ENCODE measurements at places on chromosomes 5 and 9. TPM values are rescaled to one million over a fixed set of nuclear protein-coding genes. Genes with fewer than 3 reads are reported as not detected.

DNA sequence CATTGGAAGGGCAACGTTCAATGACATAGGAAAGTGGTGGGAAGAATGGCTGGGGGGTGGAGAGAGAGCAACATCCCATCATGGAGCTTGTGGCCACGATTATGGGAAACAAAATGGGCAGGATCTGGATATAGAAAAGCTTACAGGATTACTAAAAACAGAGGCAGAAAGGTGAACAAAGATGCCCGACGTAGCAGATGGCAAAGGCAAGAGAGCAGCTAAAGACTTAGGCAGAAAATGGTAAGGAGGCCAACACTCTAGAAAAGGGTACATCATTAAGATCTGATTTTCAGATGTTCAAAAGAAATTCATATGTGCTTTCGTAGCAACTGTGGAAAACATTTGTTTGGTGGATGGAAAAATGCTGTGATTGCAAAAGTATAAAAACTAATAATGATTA lies 102.5 kb downstream of the OTULIN start:
- no peak for DNase-seq
- no peaks in the 10 kb centered on the region for H3K4me1 ChIP-seq
- no peak overlapping the region for H3K27ac ChIP-seq
- H3K27me3 ChIP-seq = no peaks in the 10 kb centered on the region

DNA sequence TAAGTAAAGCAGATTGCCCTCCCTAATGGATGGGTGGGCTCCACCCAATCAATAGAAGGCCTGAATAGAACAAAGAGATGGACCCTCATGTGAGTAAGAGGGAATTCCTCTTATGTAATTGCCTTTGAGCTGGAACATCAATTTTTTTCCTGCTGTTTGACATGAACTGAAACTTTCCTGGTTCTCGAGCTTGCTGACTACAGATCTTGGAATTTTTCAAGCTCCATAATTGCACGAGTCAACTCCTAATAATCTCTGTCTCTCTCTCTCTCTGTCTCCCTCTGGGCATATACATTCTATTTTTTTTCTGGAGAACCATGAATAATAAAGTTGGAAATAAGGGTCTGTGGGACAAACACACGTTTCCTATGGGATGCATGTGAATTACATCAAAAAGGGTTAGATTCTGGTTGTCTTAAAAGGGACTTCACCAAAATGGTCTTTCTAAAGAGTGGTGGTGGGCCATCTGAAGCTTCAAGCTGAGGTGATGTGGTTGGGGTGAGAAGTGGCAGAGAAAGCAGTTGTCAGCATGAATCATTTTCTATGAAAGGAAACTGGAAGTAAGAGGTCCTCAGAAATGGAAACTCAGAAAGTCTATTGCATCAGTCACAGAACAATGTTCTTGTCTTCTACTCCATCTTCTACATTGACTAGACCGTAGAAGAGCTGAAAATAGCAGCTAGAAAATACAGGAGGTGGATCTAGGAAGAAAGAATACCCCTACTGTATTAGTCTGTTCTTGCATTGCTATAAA lies 47.0 kb upstream of the HOMER1 start:
- DNase-seq = no peak
- no peak overlapping the region for H3K27ac ChIP-seq
- no peaks in the 10 kb centered on the region for H3K4me1 ChIP-seq
- H3K36me3 ChIP-seq = no peaks in the 10 kb centered on the region
- H3K4me3 ChIP-seq = no peak overlapping the region
- no peaks in the 10 kb centered on the region for H3K27me3 ChIP-seq

- no peak for DNase-seq
- H3K27me3 ChIP-seq = no peaks in the 10 kb centered on the region
- H3K4me1 ChIP-seq = peaks cover 4% of the 10 kb centered on the region
- H3K4me3 ChIP-seq = no peak overlapping the region
- no peaks in the 10 kb centered on the region for H3K36me3 ChIP-seq
- H3K27ac ChIP-seq = no peak overlapping the region
These were observed 16.4 kb downstream of the ITK start for GRCh38 chr5:157197086-157197485.

DNA sequence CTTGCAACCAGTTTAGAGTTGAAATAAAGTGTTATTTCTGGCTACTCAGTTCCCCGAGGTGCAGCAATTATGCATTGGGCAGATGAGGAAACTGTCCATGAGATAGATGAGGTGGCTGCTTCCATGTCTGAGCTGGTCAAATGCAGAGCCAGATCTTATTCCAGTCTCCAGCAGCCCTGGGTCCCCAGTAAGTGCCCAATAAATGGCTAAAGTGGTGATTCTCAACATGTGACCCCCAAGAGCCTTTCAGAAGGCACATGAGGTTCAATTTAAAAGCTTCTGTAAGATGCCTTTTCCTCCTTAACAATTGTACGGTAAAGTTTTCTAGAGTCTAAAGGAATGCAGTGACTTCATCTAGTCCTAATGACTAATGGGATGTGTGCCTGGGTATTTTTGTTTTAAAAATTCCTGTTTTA lies 17.5 kb downstream of the ATOX1 start:
- DNase-seq = no peak
- H3K36me3 ChIP-seq = no peaks in the 10 kb centered on the region
- H3K27me3 ChIP-seq = no peaks in the 10 kb centered on the region
- no peak overlapping the region for H3K4me3 ChIP-seq

DNA sequence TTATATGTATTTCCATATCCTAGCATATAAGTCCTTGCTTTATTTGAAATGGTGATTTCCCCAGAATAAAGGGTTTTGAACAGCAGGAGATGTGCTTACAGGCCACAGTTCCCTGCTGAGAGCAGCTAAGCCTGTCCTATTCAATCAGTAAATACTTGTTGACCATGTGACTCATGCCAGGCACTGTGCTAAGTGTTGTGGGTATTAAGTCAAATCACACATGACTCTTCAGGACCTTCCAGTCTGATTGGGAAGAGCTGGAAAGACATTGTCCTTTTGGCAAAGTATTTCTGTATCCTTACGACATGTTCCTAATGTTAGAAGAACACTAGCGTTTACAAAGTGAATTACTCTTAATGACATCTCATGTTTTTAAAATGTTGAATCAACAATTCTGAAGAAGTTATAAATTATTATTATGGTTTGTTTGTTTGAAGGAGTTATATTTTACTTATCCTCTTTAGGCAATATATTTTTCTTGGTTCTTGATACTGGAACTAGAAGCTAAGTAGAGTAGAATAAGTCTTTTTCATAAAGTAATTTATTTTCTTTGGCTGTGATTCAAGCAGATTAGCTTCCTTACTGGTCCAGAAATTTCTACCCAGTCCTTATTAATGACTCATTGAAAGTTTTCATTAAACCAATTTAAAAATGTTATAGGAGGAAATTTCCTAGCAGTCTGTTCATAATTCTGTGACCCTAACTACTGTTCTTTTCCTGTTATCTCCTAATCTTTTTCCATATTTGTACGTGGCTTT lies 82.1 kb downstream of the GAPVD1 start:
- H3K36me3 ChIP-seq = no peaks in the 10 kb centered on the region
- no peak overlapping the region for H3K27ac ChIP-seq
- H3K4me1 ChIP-seq = no peaks in the 10 kb centered on the region
- no peak for DNase-seq
- H3K27me3 ChIP-seq = no peaks in the 10 kb centered on the region
- H3K4me3 ChIP-seq = no peak overlapping the region

- no peak for DNase-seq
- no peaks in the 10 kb centered on the region for H3K4me1 ChIP-seq
- H3K36me3 ChIP-seq = no peaks in the 10 kb centered on the region
- no peak overlapping the region for H3K27ac ChIP-seq
- no peaks in the 10 kb centered on the region for H3K27me3 ChIP-seq
- no peak overlapping the region for H3K4me3 ChIP-seq
These were observed 46.7 kb upstream of the TBC1D9B start for GRCh38 chr5:179954434-179954833.

DNA sequence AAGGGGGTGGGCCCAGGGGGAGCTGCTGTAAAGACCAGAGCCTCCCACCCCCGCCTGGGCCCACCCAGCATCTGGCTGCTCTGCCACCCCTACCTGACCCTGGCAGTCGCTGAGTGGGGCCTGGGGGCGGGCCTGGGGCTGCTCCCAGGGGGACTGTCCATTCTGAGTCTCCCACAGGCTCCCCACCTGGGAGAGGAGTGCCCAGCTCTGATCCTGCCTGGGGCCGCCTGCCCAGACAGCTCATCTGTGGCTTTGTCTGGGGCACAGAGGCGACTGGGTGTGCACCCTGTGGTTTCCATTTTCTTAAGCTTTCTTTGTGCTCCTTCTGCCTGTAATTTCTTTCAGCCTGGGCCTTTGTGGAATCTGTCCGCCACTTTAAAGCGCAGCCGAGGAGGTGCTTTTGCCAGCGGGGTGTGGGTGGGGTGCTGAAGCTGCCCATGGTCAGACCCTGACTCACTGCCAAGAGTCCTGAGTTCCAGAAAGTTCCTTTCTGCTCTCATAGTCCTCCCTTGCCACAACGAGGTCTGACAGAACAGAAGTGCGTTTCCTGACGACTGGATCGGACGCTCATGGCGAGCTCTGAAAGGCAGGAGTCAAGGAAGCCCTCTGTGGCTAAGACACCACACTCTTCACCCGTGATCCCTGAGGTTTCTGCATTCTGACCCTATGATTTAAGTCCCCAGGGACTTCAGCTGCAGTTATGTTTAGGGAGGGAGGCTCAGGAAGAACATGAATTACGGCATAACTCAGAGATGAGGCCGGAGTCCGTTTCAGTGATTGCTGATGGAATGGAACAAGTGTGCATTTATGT lies 225.0 kb downstream of the FANCC start:
- no peak overlapping the region for H3K4me3 ChIP-seq
- peaks cover 30% of the 10 kb centered on the region for H3K4me1 ChIP-seq
- H3K27ac ChIP-seq = peak overlapping the region; percentile 81
- H3K36me3 ChIP-seq = no peaks in the 10 kb centered on the region
- H3K27me3 ChIP-seq = no peaks in the 10 kb centered on the region

GRCh38 chr9:101387871-101388506 lies 3.2 kb upstream of the BAAT start:
- peak; percentile 30 for DNase-seq
- no peaks in the 10 kb centered on the region for H3K4me1 ChIP-seq
- H3K27me3 ChIP-seq = no peaks in the 10 kb centered on the region
- no peak overlapping the region for H3K27ac ChIP-seq

DNA sequence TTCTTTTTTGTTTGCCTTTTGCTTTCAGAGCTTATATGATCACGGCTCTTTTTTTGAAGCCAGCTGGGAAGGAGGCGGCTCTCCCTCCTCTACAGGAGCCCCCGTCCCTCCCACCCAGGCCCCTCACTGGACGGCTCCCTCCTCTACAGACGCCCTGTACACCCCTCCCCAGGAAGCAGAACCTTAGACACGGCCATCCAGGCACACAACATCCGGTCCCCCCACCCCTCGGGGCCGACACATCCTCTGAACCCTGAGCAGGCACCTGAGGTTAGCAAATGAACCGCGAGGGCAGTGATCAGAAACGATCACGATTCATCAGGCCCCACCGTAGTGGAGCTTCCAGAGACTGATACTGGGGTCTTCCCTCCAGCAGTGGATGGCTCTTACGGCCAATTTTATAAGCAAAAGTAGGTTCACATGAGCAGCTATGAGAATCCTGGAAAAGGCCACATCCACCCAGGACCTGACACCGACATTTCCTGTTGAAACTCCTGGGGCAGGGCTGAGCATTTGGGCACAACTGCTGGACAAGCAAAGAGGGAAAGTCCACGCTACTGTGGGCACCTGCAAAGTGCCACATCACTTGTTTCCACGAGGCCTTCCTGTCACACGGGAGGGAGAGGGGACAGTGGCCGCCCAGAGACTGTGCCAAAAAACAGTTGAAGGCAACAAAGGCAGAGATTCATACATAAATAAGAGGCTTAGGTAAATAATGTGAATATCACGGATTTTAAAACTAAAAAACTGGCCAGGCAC lies 78.9 kb downstream of the SEMA4D start:
- H3K36me3 ChIP-seq = no peaks in the 10 kb centered on the region
- DNase-seq = no peak
- H3K4me1 ChIP-seq = no peaks in the 10 kb centered on the region
- no peak overlapping the region for H3K4me3 ChIP-seq

DNA sequence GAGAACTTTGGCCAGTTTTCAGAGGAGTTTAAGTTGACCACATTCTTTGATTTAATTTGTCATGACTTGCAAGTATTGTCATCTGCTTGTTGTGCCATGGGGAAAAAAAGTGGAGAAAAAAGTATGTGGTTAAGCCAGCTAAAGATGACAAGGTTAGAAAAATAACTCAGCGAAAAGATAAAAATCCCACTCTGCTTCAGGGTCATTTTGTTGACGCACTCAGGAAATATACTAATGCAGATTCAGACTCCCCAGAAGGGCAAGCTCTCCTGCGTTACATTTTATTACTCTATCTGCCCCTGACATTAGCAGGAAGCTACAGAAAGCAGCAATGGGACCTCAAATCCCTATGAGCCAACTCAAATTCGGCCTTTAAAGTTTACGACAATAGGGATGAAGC lies 27.6 kb upstream of the TESK1 start:
- no peaks in the 10 kb centered on the region for H3K4me1 ChIP-seq
- H3K36me3 ChIP-seq = no peaks in the 10 kb centered on the region
- no peaks in the 10 kb centered on the region for H3K27me3 ChIP-seq
- H3K27ac ChIP-seq = no peak overlapping the region
- no peak overlapping the region for H3K4me3 ChIP-seq

DNA sequence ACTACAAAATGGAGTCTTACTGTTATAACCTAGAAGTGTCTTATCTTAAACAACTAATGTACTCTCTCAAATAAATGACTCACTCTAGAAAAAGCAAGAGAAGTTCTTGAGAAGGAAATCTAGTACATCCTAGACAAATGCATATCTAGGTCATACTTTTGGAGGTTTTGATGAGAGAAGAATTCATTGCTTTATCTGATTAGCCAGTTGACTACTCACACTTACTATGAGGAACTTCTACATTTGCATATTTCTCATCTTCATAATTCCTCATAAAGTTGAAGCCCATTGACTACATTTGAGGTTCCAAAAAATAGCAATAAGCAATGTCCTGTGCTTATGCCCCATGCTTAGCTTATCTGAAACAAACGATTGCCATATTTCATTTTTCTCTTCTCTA lies 2.8 kb downstream of the JAKMIP2 start:
- H3K27ac ChIP-seq = no peak overlapping the region
- H3K36me3 ChIP-seq = no peaks in the 10 kb centered on the region
- no peaks in the 10 kb centered on the region for H3K4me1 ChIP-seq
- DNase-seq = no peak

Gene ACOT12
- total RNA-seq = 0.87 TPM

Gene TAF11L10
- total RNA-seq = not detected

Gene SLC4A9
- total RNA-seq = 1.2 TPM

Gene OBP2B
- total RNA-seq = 34.0 TPM

Gene ALDOB
- total RNA-seq = not detected
